ENCODE measurements at places on chromosomes 2 and 18.

GRCh38 chr18:48711651-48712486 lies 173.0 kb downstream of the CTIF start:
- no peak for DNase-seq

DNA sequence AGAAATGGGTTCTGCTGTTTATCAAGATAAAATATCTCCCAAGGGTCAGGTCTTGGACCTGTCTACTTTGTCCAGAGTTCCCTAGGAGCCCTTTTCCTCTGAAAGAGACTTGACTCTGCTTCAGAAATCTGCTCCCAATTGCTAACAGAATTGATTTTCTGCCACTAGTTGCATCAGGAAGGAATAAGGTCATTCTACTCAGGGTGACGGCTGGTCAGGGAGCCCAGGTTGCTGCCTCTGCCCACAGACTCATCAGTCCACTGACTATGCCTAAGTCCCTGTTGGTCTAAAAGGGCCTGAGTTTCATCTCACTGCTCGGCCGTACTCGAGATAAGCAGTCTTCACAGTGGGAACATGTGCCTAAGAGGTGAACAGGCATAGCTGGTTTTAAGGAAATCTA lies 61.2 kb downstream of the EVA1A start:
- DNase-seq, result no peak

DNA sequence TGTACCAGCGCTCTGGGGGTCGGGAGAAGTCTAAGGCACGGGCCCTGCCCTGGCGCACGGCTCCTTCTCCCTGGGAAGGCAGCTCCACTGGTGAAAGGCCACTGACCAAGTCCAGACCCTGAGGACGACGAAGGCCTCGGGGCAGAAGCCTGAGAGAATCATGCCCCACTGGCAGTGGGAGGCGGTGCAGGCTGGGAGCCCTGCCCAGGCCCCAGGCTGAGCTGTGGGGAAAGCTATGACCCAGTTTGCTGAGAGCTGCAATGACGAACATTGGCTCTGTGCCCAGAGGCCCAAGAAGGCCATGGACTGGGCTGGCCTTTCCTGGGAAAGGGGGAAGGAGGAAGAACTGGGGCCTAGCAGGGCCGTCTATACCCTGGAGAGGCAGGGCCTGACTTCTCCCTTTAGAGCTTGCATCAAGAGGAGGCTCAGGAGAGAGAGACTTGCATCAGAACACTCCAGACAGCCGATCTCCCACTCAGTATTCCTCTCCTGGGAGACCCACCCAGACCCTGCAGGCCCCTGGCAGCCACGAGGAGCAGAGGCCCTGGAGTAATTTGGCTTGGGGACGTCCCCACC lies 32.9 kb downstream of the HS1BP3 start:
- no peak for DNase-seq

- no peak for DNase-seq
These were observed 784.1 kb upstream of the FANCL start for GRCh38 chr2:59025157-59025757.

GRCh38 chr2:143121957-143122356 lies 7.3 kb upstream of the ARHGAP15 start:
- no peak for DNase-seq

DNA sequence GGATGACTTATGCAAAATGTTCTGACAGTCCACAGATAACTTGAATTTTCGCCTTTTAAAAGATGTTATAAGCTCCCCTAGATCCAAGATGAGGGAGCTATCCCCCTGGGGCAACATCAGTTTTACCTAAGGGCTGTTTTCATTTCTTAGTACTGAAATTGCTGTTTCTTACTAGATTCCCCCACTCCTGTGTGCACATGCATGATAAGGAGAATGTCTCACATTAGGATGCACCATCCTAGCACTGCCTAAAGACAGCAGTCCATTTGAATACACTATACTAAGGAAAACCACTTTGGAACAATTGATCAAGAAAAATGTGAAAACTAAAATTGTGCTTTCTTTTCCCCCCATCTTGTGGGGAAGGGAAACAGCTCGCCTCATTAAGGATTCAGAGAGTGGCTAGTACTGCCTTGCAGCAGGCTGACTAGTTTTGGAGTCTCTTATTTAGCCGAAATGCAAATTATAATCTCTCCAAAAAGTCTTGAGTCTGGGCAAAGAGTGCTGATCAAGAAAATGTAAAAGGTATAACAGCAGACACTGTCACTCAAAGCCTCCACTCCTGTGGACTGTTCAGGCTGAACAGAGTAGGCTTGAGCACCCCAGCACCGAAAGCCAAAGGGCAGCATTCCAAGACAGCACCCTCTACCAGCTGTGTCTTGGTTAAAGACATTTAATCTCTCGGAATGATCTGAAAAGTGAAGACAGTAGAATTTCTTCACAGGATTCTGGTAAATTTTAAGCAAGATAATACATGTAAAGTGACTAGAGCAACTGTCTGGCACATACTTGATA lies 65.0 kb downstream of the ZNF385B start:
- DNase-seq, result no peak

- DNase-seq, result no peak
These were observed 553.7 kb upstream of the SYT4 start for GRCh38 chr18:43830947-43831346.

DNA sequence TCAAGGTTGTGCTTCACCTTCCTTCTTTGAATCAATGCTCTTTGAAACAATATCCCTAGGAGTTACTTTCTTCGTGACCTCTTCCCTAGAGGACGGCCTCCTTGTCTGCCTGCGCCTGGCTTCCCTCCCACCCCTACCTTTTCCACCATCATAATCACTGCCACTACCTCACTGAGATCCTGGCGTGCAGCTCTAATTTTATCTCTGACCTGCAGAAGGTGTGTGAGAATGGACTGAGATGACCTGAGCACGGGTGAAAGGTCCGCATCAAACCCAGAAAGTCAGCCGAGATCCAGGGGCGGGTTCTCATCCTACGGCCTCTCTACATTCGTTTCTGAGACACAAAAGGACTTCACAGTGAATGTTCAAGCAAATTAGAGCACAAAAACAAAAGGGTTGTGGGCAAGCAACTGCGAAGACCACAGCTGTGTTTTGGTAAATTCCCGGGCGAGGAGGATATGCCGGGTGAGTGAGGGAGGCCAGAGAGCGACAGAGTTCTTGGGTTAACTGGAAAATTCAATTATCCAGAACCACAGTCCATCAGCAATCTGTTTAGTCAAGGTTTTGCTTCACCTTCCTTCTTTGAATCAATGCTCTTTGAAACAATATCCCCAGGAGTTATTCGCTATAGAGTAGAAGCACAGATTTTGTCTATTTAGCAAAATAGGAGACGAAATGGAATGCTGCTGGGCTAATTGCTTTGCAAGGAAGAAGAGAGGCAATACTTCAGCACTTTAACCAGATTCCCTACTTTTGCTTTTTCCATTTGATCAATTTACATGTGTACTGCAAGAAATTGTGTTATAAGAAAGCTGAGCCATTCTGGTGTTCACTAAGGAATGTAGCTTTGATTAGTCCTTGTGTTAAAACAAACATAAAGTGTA lies 212.6 kb downstream of the ACKR3 start:
- no peak for DNase-seq

- DNase-seq, result no peak
These were observed 511.2 kb downstream of the TSN start for GRCh38 chr2:122266636-122267035.

All from keratinocyte (primary cell).